ENCODE measurements at places on chromosomes 5 and 9.

DNA sequence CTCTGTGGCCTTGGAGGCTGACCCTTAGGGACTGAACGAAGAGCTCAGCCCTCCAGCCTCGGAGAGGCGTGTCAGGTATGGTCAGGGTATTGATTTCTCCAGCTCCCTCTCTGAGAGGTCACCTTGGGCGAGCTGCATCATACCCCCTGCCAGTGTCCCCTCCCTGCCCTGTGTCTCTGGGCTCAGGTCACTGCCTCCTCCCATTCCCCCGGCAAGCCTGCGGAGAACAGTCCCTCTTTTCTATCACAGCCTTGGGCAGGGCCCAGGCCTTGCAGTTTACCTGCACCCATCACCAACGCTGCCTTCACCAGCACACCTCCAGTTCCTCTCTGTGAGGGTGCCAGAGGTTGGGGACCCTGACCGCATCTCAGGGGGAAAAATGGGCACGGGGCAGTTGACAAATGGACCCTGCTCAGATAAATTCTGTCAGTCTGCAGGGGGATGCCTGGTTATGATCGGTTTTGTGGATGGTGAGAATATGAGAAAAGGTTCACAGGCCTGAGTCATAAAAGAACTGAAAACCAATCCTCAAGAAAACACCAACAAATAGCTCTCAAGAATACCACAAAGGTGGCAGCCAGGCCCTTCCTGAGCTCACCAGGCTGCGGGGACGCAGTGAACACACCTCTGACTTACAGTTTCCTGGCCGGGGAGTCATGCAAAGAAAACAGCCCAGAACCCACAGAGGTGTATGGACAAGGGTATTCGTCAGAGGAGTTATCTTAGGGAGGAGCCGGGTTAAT lies 24.7 kb upstream of the RXRA start:
- no peak for DNase-seq

GRCh38 chr9:4167079-4167671 lies 132.7 kb downstream of the GLIS3 start:
- DNase-seq, result no peak

DNA sequence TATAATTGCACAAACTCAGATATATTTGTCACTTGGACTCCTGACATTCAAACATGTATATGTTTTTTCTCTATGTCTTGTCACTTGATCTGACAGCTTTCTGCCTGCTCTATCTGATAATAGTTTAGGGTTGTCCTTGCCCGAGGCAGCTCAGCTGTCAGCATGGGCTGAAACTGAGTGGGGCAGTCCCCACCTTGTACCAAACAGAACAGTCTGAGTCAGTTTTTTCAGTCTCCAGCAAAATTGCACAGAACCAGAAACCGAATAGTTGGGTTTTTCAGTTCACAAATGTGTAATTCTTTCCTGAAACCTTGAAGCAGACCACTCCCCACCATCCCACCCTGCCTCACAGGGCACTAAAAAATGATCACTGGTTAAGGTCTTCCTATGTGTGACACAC lies 9.5 kb upstream of the HAND1 start:
- no peak for DNase-seq

DNA sequence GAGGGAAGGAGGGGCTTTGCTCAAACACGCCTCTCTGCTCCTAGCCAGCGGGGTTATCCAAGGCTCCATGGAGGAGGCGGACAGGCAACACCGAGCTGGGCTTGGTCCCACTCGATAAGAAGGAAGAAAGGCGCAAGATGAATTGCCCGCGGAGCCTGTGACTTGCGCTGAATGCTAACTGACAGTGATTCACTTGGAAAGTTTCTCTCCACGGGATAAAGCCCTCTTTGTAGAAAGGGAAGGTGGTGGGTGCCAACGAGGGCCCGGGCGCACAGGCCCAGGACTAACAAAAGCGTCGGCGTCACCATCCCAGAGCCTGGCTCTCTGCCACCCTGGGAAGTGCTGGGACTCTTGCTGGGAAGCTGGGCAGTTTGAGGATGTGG lies 76.0 kb downstream of the VAV2 start:
- DNase-seq, result no peak
